ENCODE measurements at places on chromosomes 1 and 21.

DNA sequence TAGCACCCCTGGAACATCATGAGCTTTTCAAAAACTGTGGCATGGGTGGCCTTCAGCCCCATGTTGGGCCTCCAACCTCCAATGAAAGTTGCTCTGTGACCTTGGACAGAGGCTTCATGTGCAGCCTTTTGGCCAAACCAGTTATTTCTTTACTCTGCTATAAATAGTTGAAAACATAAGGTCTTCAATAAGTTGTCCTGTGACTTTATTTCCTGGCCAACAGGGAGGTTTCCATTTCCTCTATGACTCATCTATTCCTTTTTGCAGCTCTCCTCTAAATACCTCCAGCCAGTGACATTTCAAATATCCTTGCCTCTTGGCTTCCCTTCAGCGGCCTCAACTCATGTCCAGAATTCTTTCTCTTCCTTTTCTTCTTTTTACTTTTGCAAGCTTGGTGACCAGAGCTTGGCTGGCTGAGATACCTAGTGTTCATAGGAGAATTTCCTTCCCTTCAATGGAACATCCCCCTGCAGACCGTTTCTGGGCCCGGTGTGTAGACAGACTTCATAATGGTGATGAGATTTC is 22.7 kb upstream of the TRIM67 start:
- no peak for DNase-seq

- DNase-seq = no peak
Observed at GRCh38 chr1:24644100-24644384, 940 bp downstream of the SRRM1 start.

DNA sequence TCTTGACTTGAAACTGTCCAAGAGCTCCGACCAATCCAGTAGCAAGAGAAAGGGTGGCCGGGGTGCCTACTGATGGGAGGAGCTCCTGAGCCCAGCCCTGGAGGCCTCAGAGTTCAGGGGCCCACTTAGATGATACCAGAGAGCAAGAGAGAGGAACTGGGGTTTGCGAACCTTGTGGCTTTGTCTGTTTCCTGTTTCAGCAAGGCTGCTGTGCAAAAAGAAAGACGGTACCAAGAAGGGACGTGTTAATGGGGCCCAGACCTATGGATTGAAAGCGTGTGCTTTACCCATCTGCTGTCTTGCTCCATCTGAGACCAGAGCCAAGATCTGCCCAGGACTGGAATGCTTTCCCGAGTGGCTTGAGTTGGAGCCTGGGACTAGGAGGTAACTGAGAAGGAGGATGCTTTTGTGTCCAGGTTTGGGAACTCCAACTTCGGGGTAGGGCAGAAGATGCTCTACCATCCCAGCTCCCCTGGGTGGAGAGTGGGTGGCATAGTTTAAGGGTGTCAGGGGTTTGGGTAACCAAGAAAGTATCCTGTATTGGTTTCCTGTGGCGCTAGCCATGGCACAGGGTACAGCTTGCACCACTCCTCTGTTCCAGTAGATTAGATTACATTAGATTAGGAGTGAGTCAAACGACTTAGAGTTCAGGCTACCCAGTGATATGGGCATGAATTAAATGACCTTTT is at the start of gene TRAF3IP3:
TRAF3IP3 (plus strand) TSS at position 128 of the 689 bp plus-strand sequence. CDS start 3,987 bp downstream, outside the sequence.
- DNase-seq = peak; percentile 87

- no peak for DNase-seq
Observed at GRCh38 chr1:54051933-54052430, 1.0 kb downstream of the TMEM59 start.

DNA sequence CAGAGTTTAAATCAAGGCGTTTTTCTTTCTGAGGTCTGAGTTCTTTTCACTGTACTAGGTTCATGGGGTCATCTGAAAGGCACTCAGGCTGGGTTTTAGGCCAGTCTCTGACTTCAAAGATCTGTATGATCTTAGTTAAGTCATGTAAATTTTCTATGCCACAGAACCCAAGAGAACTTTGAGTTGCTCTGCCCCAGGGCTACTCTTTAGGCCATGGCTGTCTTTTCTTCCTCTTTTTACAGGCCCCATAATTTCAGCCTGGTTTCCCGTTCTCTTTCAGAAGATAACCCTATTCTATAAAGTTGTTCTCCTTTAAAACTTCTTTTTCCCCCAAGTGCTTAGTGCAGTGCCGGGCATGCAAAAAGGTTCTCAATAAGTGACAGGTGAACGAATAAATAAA is 26.1 kb downstream of the METTL13 start:
- DNase-seq = no peak

DNA sequence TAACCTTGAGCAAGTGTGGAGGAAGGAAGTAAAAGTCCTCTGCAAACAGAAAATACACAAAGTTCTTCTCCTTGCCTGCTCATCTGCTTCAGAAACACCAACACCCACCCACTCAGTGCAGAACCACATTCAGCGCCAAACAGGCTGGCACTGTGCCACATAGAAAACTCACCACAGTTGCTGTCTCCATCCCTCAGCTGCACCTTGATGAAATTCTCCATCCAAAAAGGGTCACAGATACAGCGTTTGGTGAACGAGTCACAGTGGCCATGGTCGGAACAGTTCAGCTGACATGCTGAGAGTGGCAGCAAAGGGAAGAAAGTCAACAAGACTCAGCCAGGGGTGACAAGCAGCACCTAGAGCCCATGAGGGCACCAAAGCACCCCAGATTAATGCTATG is 114.5 kb downstream of the KIAA0319L start:
- peak; percentile 10 for DNase-seq

DNA sequence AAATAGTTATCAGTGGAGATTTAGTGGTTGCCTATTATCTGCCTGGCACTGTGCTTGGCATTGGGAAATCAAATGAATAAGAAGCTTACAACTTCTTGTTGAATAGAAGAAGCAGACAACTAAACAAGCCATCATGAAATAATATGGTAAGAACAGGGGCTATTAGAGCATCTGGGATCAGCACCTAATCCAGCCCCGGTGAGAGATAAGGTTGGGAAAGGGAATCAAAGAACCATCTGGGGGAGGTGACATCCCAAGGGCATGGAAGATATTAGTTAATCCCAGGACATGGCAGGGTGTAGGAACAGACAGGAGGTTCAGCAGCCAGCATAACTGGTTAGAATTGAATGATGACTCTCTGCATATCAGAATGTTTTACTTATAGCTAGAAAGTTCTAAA is 36.3 kb upstream of the SUCO start:
- no peak for DNase-seq

GRCh38 chr21:21137986-21138385 is 139.8 kb downstream of the NCAM2 start:
- no peak for DNase-seq

GRCh38 chr1:52530563-52531144 is 22.2 kb downstream of the TUT4 start:
- no peak for DNase-seq

DNA sequence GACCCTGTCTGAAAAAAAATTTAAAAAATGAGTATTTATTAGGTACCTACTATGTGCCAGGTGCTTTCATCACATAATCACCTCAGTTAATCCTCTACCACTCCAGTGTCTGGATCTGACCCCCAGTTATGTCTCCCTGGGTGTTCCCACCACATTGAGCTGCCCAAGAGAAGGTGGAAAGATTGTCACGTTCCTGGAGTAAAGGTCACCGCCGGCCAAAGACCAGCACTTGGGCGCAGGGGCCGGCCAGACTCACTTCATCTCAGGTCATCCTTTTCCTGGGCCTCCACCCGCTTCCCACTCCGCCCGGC is 714 bp downstream of the PYCR2 start:
- DNase-seq = no peak

- no peak for DNase-seq
Observed at GRCh38 chr1:193192586-193192985, 6.2 kb upstream of the B3GALT2 start.

DNA sequence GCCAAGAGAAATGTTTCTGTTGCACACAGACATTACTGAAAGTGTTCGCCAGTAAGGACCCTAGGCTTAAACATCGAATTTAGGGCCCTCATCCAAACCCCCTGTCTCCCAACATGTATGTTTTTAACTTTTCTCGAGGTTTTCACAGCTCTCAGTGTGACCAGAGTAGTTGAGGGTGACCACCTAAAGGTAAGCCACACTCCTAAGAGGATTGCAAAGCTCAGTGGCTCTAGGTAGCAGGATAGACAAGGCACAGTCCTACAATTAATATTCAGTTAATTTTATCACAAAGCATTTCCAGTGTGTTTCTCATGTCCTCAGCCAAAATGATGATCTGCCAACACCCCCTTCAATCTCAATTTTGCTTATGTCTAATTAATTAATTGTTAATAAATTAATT is 695 bp upstream of the ALG14 start:
- no peak for DNase-seq

DNA sequence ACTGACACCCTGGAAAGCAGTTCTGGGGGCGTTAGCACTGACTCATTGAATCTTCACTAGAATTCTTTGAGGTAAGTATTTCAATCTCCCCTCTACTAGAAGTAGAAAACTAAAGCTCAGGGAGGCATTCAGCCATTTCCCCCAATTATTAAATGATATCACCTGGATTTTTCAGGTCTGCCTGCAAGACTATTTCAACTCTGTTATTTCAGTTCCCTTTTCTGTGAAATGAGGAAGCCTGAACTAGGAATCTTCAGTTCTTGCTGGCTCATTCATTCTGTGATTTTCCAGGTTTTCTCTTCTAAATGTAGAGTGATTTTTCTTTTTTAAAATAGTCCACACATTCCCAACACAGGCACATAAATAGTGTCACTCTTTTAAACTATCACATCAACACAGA is 337.0 kb upstream of the NR5A2 start:
- DNase-seq = no peak

GRCh38 chr21:37688952-37689659 is 227.2 kb downstream of the KCNJ6 start:
- no peak for DNase-seq

- DNase-seq = no peak
Observed at GRCh38 chr21:16418642-16419041, 688.9 kb downstream of the USP25 start.

DNA sequence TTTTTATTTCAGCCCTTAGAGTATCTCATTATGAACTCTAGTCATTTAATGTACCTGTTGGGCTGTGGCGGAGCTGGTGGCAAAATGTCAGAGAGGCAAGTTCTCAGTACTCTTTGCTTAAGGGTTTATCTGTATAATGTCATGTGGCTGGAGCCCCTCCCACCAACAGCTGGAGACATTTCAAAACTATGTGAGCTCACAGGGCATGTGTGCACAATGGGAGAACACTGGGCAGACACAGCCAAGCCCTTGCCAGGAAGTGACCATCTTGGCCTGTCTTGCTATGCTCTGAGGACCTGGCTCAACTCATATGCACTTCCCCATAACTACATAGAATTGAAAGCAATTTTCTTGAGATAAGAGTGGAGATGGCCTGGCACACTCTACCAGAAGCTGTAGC is 296.4 kb downstream of the PTPRU start:
- DNase-seq = no peak

DNA sequence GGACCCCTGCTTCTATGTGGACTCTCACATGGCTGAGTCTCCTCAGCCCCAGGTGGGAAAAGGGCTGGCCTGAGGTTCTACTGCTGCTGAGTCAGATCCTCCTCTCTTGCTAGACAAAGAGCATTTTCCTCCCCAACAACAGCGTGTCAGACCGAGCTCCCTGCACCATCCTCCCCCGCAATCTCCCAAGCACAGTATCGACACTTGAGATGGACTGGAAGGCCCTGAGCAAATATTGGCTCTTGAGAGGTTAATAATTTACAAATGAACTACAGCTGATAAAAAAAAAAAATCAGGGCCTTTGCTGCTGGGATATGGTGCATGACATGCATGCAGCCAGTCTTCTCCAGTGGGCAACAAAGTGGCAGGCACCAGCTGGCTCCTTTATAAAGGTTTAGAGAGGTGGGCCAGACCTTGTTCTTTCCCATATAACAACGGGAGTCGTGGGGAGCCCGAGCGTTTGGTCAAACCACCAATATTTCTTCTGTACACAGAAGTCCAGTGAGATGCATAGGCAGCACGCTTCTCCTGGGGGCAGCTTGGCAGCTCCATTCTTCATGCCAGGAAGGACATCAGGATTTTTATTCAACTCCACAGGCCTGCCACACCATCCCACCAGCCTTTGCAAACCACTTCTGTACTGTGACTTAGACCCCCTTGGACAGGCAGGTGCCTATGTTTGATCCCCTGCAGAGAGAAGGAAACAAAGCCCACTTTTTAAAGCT is 55.4 kb upstream of the CAMK1G start:
- no peak for DNase-seq

GRCh38 chr1:66258404-66259105 is 275.4 kb upstream of the SGIP1 start:
- no peak for DNase-seq

DNA sequence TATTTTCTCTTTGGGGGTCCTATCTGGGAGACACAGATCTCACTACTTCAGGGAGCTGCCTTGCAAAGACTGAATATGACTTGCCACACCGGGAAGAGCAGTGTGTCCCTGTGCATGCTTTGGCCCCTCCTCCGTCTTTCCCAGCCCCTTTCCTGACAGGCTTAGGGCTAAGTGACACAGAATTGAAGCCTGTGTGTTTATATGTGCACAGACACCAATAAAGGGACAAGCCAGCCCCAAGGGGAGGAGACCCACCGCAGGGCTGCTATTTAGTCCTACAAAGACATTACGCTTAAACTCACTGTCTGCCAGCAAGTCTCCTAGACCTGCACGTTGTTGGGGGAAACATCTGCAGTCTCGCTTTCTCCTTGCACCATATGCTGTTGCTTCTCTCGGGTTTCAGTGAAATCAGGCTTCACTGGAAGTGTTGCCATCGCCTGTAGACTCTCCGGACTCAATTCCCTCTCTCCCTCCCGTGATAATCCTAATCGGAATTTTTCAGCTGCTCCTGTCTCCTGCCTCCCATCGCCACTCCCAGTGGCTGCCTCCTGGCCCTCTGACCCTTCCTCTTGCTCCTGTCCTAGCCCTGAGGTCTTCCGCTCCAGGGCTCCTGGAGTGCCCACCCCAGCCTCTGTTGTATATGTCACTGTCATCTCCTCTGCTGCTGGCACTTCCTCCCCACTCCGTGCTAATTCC is 58.5 kb upstream of the LRRC53 start:
- no peak for DNase-seq

DNA sequence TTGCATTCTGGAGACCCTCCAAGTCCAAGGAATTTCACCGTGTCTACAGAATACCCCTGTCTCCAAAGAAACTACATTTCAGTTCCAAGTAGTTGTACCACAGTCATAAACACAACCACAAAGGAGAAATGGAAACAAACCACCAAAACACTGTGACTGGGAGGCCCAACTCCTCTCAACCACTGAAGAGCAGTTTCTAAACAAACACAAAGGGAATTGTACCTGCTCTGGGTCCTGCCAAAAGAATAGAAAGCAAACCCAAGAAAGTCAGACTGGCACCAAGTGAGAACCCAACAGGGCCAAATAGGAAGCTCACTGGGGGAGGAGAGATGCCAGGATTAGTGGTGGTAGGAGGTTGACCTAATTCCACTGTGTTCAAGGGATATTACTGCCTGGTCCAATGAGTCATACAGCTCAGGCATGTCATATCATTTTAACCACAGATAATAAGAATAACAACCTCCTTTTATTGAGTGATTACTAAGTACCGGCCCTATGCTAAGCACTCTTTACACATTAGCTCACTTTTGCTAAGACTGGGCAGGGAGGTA is 123.9 kb upstream of the PPP2R5A start:
- DNase-seq = no peak

DNA sequence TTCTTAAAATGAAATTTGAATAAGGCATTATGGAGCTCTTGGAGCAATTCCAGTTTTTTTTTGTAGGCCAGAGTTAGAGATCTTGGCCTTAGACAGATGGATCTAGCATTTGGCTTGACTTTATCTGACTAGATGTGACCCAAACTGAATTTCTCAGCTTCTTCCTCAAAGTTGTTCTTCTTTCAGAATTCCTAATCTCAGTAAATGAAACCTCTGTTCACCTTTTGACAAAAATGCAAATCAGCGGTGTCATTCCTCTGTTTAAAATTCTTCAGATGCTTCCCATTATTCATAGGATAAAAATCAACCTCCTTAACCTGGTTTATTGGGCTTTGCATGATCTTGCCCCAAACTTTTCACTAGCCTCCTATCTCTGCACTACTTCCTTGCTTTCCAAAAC is 177.6 kb downstream of the RASAL2 start:
- no peak for DNase-seq

Data from CD4-positive, alpha-beta T cell treated with Interleukin-6 at 100 ng/mL for 8 hours (primary cell).